ENCODE measurements at places on chromosomes 12 and 14. TPM values are rescaled to one million over a fixed set of nuclear protein-coding genes. Genes with fewer than 3 reads are reported as not detected.
A peak's percentile ranks its signal among the peaks of the same experiment; 100 is the strongest.

- DNase-seq: no peak
Observed at GRCh38 chr14:64767215-64767964, 63.2 kb downstream of the PLEKHG3 start.

TMTC2 gene
- total RNA-seq: 5.1 TPM

DNA sequence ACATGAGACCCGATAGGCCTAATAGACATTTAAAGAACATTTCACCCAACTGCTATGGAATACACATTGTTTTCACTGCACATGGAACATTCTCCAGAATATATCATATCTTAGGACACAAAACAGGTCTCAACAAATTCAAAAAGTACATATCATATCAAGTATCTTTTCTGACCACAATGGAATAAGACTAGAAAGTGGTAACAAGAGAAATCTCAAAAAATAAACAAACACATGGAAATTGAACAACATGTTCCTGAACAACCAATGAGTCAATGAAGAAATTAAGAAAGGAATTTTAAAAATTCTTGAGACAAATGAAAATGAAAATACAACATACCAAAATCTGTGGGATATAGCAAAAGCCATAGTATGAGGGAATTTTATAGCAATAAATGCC is 208.1 kb downstream of the PTPRO start:
- no peak for DNase-seq

- no peak for DNase-seq
Observed at GRCh38 chr12:93299262-93299846, 78.4 kb upstream of the NUDT4 start.

ANKS1B gene
- 0.30 TPM for total RNA-seq

TAS2R50 gene
- 0.25 TPM for total RNA-seq

DNA sequence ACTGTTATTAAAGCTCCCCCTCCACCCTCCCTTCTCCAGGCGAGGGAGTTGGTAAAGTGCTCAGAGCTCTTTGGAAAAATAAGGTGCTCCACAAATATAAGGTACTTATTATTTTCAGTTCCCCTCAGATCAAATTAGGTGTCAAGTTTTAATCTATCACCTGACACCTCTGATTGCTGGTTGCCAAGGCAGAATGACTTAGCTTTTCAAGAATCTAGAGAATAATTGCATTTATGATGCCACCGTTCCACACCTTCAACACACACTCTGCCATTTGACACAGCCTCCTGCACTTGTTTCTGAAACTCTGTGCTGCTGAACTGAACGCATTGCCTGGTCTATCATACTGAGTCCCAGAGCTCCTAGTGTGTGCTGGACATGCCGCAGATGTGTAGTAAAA is 128.6 kb downstream of the CRACR2A start:
- no peak for DNase-seq

CCDC38 gene
- not detected for total RNA-seq

DNA sequence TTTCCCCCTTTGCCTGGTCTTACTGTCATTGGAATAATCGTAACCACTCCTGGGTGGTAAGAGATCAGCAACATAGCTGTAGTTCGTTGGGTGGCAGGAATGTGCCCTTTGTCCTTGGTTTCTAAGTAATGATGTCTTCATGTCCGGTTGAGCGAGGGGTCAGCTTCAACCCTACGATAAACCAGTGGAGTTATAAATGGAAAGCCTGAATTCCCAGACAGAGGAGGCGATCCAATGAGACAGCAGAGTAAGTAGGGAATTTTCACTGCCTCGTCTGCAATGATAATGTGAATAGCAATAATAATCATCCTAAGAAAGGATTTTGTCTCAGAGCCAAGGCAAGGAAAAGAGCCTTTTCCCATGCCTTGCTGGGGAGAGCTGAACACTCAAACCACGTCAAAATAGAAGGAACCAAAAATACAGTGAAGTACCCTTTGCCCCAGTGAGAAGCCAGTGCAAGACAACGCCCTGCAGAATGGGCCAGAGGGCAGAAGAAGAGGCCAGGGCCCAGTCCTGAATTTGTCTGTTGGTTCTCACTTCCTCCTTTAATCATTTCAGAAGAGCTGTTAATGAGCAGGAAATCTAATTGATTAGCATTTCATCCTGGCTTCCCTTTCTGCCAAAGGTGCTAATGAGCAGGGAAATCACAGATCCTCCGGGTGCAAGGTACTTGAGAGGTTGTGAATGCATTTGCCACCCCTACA is 330.7 kb downstream of the CACNA1C start:
- no peak for DNase-seq

- peak; percentile 5 for DNase-seq
Observed at GRCh38 chr14:96583569-96584041, 81.4 kb downstream of the PAPOLA start.

Data from activated CD4-positive, alpha-beta memory T cell treated with anti-CD3 and anti-CD28 coated beads, Interleukin-2, amount 10 ng/mL, durations not matched to agents 7 days and 5 days (primary cell).